Epithelial cell of prostate (primary cell): ENCODE measurements at places on chromosomes 7 and 10.

GRCh38 chr7:71220210-71220695, 88.3 kb downstream of the GALNT17 start:
- no peak for DNase-seq

- no peak for DNase-seq
These were observed 8.0 kb downstream of the SKAP2 start for GRCh38 chr7:26856176-26856985.

GRCh38 chr7:38833329-38833728, 75.7 kb downstream of the VPS41 start:
- DNase-seq, result no peak

GRCh38 chr7:144656965-144657517, 178.8 kb downstream of the TPK1 start:
- no peak for DNase-seq

DNA sequence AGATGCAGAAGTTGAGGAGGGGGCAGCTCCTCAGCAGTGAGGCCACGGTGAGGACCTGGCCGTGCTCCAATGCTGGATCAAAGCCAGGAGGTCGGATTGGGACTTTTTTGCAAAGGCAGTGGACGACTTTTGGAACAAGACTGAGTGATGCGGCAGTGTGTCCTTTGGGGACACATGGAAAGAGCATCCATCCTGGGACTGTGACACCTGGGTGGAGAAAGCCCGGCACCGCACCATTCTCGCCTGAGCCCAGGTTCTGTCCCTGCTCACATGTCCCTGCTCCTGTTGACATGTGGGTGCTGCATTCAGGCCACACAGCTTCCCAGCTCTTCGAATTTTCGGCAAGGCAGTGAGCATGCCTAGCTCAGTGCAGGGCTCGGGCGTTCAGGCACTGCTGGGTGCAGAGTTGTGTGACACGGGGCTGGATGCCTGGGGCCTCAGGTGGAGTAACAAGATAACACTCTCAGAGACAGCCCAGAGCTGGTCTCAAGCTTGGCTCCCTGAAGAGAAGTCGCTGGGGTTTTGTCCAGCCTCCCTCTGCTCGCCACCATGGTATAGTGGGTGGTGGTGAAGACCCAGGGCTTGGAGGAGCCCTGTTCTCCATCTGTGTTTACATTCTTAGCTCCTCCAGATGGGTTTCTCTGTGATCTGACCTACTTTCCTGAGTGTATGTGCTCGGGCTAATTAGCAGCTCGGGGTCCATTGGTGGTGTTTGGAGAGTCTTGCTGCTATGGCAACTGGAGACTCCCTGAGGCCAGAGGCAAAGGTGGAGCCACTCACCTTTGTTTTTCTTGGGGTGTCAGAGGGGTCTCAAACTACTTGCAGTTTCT, 111.7 kb upstream of the BTBD16 start:
- DNase-seq, result no peak

- DNase-seq, result peak; percentile 68
These were observed 73.2 kb downstream of the SPDYE5 start for GRCh38 chr7:75565132-75565837.

- DNase-seq, result no peak
These were observed 63.4 kb upstream of the SRPK2 start for GRCh38 chr7:105452085-105452484.

GRCh38 chr7:35389636-35390035, 135.7 kb upstream of the TBX20 start:
- peak; percentile 50 for DNase-seq

DNA sequence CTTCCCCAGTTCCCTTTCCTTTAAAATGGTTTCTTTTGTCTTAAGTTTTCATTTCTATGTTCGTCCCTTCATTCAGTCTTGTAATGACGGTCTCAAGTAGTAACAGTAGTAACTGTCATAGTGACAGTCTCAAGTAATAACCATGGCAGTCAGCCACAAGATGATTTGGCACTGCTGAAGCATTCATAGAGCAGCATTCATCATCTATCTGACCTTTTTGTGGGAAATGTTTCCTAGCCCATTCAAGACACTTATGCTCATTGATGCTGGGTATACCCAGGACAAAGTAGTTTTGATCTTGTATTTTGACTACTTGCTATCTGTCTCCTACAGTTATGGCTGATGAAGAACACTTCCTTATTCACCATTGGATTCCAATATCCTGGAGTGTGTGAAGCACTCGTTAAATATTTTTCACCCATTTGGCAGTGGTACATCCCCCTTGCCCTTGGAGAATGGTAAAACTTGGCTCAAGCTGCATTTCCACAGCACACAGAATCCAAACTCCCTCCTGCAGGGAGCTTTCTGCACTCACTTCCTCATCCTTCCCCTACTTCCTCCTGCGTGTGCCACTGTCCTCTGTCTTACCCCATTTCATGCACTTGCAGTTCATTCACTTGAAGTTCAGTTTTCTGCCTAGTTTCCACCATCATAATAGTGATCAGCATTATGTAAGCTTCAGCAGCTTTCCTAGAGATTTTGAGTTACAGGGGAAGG, 19.0 kb downstream of the GIMAP4 start:
- DNase-seq, result no peak

DNA sequence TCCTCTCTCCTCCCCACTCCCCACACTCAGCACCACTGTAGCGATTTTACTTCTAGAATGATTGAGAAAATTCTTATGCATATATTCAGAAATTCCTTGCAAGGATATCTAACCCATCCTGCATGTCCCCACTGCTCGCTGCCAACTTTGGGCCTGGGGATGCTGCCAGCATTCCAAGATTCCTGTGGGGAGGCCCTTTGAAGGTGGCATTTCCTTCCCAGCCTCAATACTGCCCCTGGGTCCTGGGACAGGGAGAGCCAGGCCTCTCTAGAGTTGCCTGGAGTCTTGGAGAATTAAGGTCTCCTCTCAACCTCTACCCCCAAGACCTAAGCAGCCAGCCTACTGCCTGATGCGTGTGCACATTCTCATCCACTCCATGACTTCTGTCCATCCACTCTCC, 303.5 kb downstream of the NEBL start:
- no peak for DNase-seq
